CD4-positive, alpha-beta T cell (primary cell): ENCODE measurements at places on chromosomes 4 and X.

DNA sequence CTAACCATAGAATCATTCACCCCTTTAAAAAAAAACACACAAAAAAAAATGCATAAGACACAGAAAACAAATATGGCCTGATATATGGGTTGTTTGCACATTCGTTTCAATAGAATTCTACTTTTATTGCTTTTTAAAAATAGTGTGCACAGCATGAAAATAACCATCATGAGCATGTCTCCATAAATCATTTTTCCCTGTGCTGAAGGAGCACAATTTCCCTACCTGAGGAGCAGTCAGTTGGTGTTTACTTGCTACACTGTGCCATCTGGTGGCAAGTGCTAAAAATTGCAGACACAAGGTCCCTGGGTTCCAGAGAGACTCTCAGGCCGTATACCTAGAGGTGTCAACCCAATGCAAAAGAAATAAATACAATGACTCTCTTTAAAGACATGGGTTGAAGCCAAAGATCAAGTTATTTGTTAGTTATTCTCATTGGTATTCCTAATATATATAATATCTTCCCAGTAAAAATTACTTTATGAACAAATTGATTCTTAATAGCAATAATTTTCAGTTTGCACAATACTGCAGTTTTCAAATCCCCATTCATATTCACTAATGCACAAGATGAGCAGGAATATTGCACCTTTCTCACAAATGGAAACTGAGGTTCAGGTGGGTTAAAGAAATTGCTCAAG is 551.4 kb downstream of the IQCM start:
- peak; percentile 2 for DNase-seq

DNA sequence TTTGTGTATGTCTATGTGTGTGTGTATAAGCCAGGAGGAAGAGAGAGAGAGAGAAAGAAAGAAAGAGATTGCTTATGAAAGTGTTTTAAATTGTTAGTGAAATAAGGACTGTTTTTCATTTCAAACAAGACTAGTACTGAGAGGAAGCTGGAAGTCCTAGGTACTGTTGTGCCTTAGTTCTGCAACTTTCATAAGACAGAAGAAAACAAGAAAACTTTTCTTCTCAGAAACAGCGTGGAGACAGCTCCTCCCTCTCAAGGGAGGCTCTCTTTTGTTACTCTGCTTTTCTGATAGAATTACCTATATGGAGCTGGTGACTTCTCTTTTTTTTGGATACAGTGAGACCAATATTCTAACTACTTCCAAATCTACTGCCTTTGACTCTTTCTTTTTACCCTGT is 62.5 kb downstream of the BANK1 start:
- DNase-seq = no peak

GRCh38 chr4:80362578-80363181 is 27.1 kb downstream of the CFAP299 start:
- DNase-seq = peak; percentile 41

- peak; percentile 31 for DNase-seq
These were observed 5.2 kb downstream of the TKTL1 start for GRCh38 chrX:154300816-154301215.

GRCh38 chrX:77415882-77416281 is 31.3 kb upstream of the FGF16 start:
- DNase-seq = no peak

- DNase-seq = no peak
These were observed 402.4 kb upstream of the NDST4 start for GRCh38 chr4:115515772-115516171.

- no peak for DNase-seq
These were observed 1159.7 kb upstream of the PCDH7 start for GRCh38 chr4:29560452-29560851.
